ENCODE measurements at places on chromosomes 12 and 14. TPM values are rescaled to one million over a fixed set of nuclear protein-coding genes. Genes with fewer than 3 reads are reported as not detected.

Gene YARS2
- total RNA-seq, result 30.5 TPM

Gene FGF6
- not detected for total RNA-seq

Gene PLEKHG7
- not detected for total RNA-seq

Gene SMAGP
- 0.26 TPM for total RNA-seq

Gene OASL
- 2.9 TPM for total RNA-seq

Gene CLEC7A
- not detected for total RNA-seq

Gene PDZRN4
- not detected for total RNA-seq

Gene OR6C68
- total RNA-seq, result not detected

Gene PDE6H
- total RNA-seq, result not detected

Gene LTBP2
- not detected for total RNA-seq

Gene SDS
- not detected for total RNA-seq

Gene RBP5
- not detected for total RNA-seq

Gene CKAP4
- 6.7 TPM for total RNA-seq

Gene AQP6
- total RNA-seq, result not detected

Gene PRICKLE1
- total RNA-seq, result 0.28 TPM

Gene HCFC2
- 8.6 TPM for total RNA-seq

Gene FSCB
- not detected for total RNA-seq

Gene CLMN
- total RNA-seq, result 1.1 TPM

Gene KLRG1
- 0.71 TPM for total RNA-seq

Gene ADAM20
- 0.44 TPM for total RNA-seq

Gene ANKRD33
- not detected for total RNA-seq

Gene TTC6
- not detected for total RNA-seq

Gene SPIC
- total RNA-seq, result not detected

Gene PTPN6
- 355 TPM for total RNA-seq

Gene ART4
- not detected for total RNA-seq

Gene FAIM2
- 0.54 TPM for total RNA-seq

Gene TAS2R42
- not detected for total RNA-seq

Gene NUAK1
- total RNA-seq, result 0.02 TPM

Gene GDF11
- 15.1 TPM for total RNA-seq

Gene CBLN3
- 4.5 TPM for total RNA-seq

Gene FOXN4
- not detected for total RNA-seq

Gene RPGRIP1
- total RNA-seq, result not detected

Gene AQP2
- total RNA-seq, result not detected

Gene SLCO1C1
- total RNA-seq, result not detected

Gene NRXN3
- total RNA-seq, result not detected

Gene VRTN
- total RNA-seq, result not detected

Gene LHX5
- total RNA-seq, result not detected

Measured in activated CD4-positive, alpha-beta T cell treated with anti-CD3 and anti-CD28 coated beads, Interleukin-2, amount 10 ng/mL, durations not matched to agents 24 days and 14 days (primary cell).